Stimulated activated CD4-positive, alpha-beta T cell treated with anti-CD3 and anti-CD28 coated beads, Interleukin-1b, Interleukin-23, amount 100 ng/mL, for 4 hours (primary cell): ENCODE measurements at places on chromosomes 5 and 9.

DNA sequence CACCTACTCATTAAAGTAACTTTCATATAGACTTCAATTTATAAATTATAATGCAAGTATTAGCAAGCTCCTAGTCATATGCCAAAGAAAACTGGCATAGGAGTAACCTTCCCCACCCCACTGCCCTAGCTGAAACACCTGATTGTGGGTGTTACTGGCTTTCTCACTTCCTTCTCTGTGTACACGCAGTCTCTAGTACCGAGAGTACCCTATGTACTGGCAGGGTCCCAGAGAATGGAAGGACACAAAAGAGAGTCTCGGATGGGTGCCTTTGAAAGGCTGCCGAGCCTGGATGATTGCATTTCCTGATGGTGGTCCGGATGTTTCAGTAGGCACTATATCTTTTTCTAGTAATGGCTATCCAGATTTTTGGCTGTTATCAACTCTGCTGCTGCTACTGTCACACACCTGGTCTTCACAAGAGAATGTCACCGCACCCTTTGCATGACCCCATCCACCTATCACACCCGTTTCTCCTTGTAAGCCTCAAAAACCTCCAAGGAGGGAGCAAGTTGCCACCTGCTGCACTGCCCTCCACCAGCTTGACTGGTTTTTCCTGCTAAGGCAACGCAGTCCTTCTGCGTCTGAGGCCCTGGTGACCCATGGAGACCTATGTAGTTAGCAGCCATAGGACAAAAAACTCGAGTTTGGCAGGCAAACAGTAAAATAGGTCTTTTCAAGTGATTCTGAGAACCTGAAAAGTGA, 53.8 kb upstream of the CLINT1 start:
- no peak for DNase-seq

GRCh38 chr5:15719784-15720183, 219.8 kb downstream of the FBXL7 start:
- no peak for DNase-seq

- DNase-seq = no peak
Measured at GRCh38 chr5:178309271-178310013, 76.8 kb upstream of the PHYKPL start.

- DNase-seq = no peak
Measured at GRCh38 chr5:146606893-146607292, 90.9 kb upstream of the GPR151 start.

DNA sequence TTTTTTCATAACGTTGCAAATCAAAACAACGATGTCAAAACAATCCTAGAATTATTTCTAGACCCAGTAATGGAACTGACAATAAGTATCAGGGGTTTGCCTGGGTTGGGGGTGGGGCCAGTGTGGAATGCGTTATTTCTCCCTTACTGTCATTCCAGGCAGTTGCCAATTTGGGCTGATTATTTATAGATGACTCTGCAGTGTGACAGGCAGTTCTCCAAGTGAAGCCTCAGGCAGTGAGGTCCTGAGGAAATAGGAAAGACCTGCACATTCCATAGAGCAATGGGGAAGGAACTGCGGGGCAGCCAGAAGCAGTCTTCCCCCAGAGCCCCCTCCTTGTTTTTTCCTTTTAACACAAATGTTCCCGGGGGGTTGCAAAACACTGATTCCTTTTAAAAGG, 179.0 kb downstream of the YTHDC2 start:
- no peak for DNase-seq

DNA sequence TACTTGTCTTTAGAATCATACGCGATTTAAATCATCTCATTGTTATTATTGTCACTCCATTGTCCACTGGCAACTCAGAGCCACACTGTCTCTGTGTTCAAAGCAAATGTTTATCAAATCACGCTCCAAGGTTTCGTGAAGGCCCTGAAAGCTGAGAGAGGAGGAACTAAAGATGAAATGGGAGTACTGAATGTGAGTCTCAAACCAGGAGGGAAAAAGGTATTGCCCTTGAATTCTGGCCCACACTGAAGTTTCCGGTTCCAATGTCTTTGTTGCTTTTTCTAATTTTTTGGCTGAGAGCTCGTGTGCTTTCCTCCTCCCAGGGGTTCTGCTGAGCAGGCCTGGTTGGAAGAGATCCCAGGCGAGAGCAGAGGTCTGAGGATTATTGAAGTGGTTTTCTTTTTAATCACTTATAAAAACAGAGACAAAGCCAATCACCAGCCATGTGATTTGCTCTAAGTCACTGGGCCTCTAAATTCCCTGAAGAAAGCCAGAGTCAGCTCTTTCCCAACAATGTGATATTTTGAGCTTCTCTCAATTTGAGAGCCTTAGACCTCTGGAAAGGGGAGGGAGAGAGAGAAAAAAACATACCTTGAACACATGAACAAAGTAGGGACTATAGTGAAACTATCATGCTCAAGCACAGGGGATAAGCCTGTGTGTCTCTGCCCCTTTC, 420.8 kb upstream of the GRAMD2B start:
- no peak for DNase-seq

DNA sequence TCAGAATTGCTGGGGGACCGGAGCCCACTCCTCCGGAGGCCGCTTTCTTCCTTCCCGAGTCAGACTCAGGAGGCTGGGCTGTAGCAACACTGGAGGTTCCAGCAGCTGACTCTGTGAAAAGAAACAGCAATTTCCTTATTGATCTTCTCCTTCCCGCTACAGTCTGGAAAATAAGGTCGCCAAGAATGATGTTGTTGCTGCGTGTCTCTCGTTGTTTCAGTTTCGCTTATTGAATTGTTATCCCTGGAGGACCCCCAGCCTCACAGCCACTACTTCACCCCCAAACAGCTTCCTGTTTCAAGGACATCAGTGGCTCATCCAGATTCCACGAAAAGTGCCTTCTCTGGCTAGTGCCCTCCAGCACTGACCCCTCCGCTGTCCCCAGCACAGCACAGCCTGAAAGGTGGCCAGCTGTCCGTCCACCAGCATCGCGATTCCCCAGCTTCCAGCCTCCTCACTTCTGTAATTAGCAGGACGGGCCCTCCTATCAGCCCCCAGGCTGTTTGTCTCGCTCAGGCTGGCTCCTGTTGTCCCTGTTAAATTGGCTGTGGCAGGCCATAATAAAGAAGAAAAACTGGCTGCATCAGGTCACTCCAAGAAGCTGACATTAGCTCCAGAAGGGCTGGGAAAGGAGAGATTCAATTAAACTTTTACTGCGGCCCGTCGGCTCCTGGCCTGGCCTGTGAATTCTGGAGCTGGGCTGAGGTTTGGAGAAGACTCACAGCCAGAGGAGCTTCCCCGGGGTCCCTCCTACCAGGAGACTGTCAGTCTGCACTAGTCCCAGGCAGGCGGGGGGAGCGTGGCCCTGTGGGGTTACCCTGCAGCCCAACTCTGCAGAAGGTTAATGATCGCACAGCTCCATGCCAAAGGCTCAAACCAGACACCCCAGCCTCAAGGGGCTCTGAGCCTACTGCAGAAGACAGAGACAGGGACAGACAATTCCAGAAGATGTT, 40.5 kb downstream of the OLFM1 start:
- no peak for DNase-seq

GRCh38 chr5:72584466-72584865, 77.3 kb upstream of the ZNF366 start:
- no peak for DNase-seq

DNA sequence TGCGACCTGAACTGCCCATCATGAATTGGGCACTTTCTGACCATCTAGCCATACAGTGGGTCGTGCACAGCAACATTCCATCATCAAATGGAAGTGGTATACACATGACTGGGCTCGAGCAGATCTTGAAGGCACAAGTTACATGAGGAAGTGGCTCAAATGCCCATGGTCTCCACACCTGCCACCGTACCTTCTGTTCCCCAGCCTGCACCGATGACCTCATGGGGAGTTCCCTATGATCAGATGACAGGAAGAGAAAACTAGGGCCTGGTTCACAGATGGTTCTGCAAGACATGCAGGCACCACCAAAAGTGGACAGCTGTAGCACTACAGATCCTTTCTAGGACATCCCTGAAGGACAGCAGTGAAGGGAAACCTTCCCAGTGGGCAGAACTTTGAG, 21.8 kb downstream of the MTMR12 start:
- no peak for DNase-seq

- DNase-seq = peak; percentile 11
Measured at GRCh38 chr5:149834246-149834855, 104.2 kb downstream of the PPARGC1B start.

- DNase-seq = no peak
Measured at GRCh38 chr5:172777881-172778814, 7.2 kb upstream of the DUSP1 start.

GRCh38 chr5:113071401-113071800, 94.8 kb downstream of the DCP2 start:
- no peak for DNase-seq

DNA sequence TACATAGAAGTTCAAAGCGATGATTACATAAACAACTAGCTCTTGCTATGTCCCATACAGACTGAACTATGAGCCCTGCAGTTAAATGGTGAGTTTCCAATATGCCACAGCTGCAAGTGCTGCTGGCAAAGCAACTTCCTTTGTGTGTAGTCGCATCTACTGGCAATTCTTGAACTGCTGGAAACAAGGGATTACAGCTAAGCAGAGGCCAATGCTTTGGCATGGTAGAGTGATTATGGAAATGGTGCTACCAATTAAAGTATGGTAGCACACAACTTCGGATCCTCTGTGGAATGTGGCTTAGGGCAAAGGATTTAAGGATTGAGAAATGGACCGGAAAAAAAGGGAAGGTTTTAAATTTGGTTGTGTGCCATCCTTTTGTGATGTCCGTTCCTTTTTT, 856.6 kb downstream of the MAT2B start:
- no peak for DNase-seq

DNA sequence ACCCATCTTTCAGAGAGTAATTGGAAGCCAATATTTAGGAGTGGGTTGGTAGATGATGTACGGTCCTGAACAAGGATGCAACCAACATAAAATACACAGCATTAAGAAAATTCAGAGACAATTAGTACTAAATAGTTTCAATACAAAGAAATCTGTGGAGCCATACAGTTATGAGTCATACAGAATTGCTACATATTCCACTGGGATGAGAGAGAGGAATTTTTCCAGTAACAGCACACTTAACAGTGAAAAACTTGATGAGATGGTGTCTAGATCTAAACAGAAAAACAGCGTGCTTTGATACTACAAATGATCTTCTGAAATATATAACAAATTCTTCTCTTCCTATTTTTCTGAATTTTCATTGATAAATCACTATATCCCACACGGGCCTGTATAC, 1999.3 kb upstream of the CDH9 start:
- no peak for DNase-seq

- DNase-seq = no peak
Measured at GRCh38 chr9:97688654-97689053, 8.5 kb downstream of the XPA start.

DNA sequence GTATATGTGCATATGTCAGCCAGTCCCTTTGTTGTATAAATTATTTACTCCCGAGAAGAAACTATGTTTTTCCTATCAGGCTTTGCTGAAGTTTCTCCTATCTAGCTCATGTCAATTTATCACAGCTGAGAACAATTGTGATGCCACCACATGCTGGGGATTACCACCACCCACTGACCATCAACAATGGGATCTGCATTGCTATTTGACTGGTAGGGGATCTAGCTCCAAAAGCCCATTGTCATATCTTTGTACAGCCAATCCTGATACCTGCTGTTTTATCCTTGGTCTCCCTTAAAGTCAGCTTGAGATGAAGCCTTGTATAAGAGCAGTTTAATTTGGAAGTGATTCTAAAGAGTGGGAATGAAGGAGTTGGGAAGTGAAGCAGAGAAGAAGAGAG, 53.9 kb upstream of the KCNN2 start:
- no peak for DNase-seq

- DNase-seq = peak; percentile 7
Measured at GRCh38 chr5:178793151-178793550, 62.7 kb upstream of the ZNF354A start.

DNA sequence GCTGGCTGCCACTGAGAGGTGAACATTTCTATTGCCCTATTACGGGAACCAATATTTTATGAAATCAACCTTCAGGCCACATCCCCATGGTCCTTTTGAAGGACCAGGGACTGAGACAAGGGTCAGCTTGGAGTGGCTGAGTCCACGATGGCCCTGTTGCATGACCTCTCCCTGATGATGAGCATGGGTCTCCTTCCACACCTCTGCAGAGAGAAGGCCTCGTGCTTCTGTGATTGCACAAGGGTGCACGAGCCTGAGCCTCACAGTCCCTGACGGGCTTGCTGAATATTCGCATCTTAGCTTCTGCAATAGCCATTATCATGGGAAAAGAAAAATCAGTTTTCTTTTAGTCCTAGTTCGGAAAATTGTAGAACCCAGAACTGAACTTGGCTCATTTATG, 255.0 kb upstream of the IRX2 start:
- no peak for DNase-seq

- no peak for DNase-seq
Measured at GRCh38 chr9:8960254-8960653, 1160.7 kb upstream of the DMAC1 start.

GRCh38 chr9:93459432-93459847, 6.1 kb upstream of the FAM120AOS start:
- no peak for DNase-seq

DNA sequence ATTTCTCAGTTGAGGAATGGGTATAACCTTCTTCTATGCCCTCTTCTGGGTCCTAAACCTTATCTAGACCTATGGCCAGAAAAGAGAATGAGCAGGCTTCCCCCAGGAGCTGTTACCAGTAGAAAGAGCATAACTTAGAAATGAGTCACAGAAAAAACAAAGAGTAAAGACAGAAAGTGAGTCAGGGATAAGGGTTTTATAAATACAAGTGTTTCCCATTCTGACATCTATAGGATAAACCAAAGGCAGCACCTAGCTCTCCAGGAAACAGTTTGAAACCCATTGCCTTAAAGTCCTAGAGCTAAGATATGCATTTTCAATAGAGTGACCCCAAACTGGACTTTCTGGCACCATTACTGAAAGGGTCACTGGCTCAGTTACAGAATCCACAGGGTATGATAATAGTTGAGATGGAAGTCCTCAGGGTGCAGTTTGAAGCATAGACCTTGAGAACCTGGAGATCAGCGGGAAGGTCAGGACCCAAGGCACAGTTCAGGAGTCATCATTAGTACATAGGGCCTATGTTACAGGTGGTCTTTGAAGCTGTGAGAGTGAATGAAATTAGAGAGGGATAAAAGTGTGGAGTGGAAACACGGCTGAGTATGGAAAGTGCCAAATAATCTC, 42.7 kb upstream of the LIFR start:
- no peak for DNase-seq

DNA sequence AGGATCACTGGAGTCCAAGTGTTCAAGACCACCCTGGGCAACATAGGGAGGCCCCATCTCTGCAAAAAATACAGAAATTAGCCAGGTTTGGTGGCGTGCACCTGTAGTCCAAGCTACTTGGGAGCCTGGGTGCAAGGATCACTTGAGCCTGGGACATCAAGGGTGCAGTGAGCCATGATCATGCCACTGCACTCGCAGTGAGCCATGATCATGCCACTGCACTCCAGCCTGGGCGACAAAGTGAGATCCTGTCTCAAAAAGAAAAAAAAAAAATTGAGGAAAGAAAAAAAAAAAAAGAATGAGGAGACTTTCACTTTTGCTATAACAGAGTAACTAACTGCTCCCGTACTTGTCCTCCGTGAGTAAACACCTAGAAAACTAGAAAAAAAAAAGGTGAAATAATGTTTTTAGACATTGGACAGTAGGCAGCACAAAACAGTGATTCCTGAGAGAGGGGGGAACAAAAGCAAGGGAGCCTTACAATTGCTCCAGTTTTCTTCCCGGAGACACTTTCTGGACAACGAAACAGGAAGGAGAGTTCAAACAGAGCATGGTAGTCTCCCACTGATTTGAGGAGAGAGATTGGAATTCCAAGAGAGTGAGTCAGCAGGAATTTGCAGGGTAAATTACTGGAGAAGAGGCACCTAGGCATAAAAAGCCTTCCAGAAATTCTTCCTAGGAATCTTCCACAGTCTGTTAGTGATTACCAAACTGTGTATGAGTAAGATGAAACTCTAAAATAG, 6.9 kb upstream of the ZBTB5 start:
- no peak for DNase-seq
